HS-27A (cell line): ENCODE measurements at places on chromosomes 3 and 15.

DNA sequence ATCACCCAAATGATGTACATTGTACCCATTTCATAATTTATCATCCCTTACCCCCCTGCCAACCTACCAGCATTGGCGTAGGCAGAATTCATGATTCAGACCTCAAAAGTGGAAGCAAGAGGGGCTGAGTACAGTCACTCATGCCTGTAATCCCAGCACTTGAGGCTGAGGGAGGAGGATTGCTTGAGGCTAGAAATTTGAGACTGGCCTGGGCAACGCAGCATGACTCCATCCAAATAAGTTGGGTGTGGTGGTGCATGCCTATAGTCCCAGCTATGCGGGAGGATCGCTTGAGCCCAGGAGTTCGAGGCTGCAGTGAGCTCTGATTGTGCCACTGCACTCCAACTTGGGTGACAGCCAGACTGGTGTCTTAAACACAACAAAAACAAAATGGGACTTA is 10.4 kb downstream of the TTC14 start:
- no peak for DNase-seq

GRCh38 chr3:40921251-40921650 is 278.1 kb upstream of the CTNNB1 start:
- DNase-seq, result no peak

GRCh38 chr3:123013876-123014275 is 13.7 kb downstream of the SEMA5B start:
- DNase-seq, result no peak

DNA sequence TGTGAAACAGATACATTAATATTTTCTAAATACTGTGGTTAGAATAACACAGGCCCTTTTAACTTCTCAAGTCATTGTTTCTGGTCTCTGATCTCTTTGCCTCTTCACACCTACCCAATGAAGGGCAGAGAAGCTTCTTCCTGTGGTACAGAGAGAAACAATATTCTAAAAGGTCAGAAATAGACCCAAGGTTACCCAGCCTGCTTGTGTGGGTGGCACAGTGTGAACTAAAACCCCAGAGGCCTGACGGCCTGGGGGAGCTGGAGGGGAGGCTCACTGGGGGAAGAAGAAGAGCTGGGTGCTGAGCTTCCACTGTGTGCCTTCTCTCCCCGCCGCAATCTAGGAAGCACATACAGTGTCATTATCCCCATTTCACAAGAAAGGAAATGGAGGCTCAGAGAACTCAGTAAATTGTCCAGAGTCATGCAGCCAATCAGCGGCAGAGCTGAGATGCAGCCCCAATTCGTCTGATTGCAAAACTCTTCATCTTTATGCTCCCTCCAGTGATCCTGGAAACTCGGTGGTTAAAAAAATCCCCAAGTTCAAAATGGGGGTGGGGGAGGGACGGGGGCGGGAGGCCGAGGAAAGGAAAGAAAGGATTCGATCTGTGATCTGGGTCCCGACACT is 64.1 kb upstream of the HEG1 start:
- DNase-seq, result no peak

GRCh38 chr15:65346856-65347598 is 30.8 kb downstream of the IGDCC3 start:
- DNase-seq, result no peak

DNA sequence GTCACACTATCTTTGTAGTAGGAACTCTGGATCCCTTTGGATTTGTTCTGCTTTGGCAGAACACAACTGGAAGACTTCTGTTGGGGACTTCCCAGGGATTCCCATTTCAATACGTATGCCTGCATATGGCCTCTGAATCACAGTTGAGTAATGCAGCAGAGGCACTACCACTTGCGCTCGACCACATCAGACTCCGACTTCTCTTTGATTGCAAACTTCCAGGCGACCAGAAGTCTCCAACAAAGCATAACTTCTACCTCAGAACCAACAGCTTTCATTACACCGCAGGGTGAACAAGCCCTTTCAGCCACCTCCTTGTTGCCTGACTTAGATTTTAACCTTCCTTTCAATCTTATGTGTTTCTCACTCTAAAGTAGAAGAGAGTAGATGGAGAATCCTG is 924.4 kb downstream of the IGSF11 start:
- DNase-seq, result no peak

- DNase-seq, result no peak
These were observed 40.7 kb downstream of the SERPINI1 start for GRCh38 chr3:167776066-167776685.

- no peak for DNase-seq
These were observed 175.9 kb downstream of the OTOL1 start for GRCh38 chr3:161672478-161672877.

DNA sequence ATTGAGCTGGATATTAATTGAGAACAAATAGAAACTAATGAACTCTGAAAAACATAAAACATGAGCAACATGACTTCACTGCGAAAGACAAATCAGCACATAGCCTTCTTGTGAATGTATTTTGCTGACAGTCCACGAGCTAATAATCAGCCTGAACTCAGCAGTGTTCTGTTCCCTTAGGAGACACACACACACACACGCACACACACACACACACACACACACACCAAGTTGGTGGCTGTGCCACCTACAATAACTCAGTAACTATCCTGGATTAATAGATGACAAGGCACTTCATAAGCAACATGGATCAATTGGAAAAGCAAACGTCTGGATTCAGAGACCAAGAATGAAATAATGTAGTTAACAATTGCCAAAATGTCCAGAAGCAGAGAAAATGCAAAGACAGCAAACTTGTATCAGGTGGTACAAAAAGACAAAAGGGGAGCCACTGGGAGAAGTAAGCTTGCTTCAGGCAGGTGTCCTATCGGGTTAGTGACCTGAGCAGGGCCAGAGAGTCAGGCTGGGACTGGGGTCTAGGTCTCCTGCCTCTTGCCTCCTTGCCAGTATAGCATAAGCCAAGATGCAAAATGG is 20.5 kb upstream of the UBE2Q2 start:
- no peak for DNase-seq

- no peak for DNase-seq
These were observed 519.3 kb downstream of the NLGN1 start for GRCh38 chr3:173916799-173917198.

GRCh38 chr15:70320482-70320881 is 222.8 kb upstream of the TLE3 start:
- no peak for DNase-seq

- no peak for DNase-seq
These were observed 46.8 kb upstream of the CRTC3 start for GRCh38 chr15:90483012-90483307.

DNA sequence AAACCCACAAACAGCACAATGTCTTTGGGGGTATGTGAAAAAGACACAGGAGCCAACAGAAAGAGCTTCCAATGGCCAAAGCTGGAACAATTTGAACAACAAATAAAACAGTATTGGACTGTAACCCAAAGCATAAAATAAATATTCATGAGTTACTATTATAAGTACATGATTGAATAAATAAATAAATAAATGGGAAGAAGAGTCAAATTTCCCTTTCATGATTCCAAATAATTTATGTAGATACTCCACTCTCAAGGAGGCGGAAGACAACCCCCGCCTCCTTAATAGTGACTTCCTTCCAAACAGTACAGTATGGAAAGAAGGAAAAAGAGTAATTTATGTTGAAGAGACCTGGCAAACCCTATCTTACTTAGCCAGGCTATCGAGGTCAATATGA is 124.4 kb upstream of the P2RY1 start:
- DNase-seq, result no peak

DNA sequence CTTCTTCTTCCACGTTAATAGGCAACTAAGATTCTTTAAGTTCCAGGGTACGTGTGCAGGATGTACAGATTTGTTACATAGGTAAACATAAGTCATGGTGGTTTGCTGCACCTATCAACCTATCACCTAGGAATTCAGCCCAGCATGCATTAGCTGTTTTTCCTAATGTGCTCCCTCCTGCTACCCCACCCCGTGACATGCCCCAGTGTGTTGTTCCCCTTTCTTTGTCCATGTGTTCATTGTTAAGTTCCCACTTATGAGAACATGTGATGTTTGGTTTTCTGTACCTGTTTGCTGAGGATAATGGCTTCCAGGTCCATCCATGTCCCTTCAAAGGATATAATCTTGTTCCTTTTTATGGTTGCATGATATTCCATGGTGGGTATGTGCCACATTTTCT is 21.1 kb downstream of the GTF2A2 start:
- DNase-seq, result no peak

GRCh38 chr3:12752102-12752501 is 7.0 kb downstream of the TMEM40 start:
- DNase-seq, result no peak

- DNase-seq, result no peak
These were observed 124.8 kb downstream of the CTNNB1 start for GRCh38 chr3:41324156-41324475.

DNA sequence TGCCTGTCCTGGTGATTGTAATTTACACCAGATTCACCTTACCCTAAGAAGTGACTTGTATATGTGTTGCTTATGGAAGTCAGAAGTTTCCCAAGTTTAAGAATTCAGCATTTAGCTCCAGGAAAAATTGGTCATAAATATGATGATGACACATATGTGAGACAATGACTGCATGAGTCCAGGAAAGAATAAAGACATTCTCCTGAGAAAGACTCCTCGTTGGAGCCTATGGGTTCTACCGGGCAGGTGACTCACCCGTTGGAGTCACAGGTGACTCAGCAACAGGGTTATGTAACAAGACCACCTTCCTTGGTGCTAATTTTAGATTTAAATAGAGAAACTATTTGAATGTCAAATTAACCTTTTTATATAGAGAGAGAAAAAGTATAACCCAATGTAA is 662.4 kb downstream of the FHIT start:
- DNase-seq, result no peak

GRCh38 chr3:66203275-66203674 is 17.5 kb upstream of the SLC25A26 start:
- no peak for DNase-seq

DNA sequence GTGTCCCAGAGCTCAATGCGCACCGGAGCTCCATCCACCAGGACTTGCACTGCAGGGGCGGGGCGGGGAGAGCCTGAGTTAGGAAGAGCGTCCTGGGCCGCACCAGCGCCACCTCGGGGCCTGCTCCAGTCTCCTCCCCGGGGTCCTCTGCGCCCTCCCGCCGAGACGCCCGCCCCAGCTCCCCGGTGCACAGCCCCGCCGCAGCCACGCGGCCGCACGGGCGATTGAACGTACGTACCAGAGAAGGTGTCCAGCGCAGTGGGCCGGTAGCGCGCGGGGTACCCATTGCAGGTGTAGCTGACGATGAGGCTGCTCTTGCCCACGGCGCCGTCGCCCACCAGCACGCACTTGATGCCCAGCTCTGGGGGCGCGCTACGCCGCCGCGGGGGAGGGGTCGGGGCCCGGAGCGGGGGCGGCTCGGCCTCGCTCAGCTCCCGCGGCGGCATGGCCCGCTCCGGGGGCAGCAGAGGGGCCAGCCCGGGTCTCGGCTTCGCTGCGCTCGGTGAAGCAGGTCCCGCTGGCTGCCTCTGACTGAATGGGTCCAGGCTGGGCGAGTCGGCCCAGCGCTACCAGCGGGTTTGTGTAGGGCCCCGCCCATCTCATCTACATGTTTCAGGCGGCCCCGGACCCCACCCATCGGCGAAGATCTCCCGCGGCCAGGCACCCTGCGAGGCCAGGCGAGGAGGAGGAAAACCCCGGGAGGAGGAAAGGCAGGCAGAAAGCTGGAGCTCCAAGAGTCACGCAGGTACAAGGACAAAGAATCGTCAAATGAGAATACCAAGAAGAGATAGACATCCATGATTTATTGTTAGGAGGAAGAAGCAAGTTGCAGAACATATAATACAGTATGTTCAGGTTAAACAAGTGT is at the start of gene RHOV:
RHOV (minus strand) TSS at position 541 of the 868 bp plus-strand sequence; CDS start at position 446, 95 bp downstream.
- no peak for DNase-seq

DNA sequence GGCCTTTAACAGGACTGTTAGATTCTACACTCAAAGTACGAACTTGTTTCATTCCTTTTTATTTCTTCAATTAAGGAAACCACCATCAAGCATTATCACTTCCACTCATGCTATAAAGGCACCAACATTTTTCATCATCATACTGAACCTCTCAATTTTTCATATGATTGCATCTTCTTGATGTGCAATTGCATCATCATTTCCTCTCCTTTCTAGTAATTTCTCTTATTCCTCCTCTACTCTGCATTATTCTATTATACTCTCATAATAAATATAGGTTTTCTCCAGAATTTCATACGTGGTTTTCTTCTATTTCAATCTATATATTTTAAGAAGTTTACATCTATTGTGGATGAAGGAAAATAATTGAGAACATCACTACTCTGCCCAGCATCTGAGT is 506.2 kb upstream of the ZNF385D start:
- no peak for DNase-seq

- DNase-seq, result no peak
These were observed 14.3 kb downstream of the PPCDC start for GRCh38 chr15:75037685-75038084.

DNA sequence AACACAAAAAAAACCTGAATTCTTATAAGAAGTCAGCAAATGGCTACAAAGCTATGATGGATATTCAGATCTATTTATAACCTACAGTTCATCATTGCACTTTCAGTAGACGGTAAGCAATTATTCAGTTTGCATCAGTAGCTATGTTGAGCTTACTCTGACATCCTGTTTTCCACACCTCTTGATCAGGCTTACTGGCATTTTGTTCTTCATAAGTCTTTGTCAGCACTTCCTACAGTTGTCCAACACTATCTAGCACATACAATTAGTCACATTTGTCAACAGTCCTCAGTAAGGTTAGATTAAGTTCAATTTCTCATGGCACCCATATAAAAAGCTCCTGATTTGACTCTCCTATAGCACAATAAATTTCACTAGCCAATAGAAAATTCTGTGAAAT is 71.2 kb upstream of the ST3GAL6 start:
- no peak for DNase-seq

DNA sequence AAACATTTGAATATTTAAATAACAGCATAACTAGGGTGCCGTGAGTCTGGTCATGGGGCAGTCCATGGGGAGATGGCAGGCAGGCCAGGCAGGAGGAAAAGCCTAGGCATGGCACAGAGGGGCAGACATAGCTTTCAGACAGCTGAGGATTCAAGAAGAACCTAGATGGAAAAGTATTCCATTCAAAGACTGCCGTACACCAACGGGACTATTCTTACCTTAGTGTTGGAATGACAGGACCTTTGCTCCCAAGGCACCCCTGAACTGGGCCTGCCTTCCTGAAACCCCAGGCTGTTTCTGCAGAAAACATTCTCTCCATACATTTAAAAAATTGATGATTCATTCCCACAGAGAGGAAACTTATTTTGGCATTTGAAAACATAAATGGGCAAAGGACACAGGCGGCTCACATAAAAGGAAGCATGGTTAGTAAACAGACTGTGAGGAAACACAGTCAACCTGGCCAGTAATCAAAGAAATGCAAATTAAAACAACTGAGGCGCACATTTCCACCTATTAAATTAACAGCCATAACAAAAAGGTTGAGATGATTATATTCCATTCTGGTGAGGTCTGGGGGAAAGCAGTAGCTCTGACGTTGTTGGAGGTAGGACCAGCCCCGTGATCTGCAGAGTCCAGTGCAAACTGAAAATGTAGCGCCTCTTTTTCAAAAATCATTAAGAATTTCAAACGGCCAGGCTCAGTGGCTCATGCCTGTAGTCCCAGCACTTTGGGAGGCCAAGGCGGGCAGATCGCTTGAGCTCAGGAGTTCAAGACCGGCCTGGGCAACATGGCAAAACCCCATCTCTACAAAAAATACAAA is 71.3 kb upstream of the SMAD3 start:
- no peak for DNase-seq

- DNase-seq, result no peak
These were observed 58.9 kb upstream of the ETV5 start for GRCh38 chr3:186167646-186168395.

- no peak for DNase-seq
These were observed 434.2 kb upstream of the CCDC54 start for GRCh38 chr3:106943071-106943470.
